ENCODE measurements at places on chromosomes 4 and X.

DNA sequence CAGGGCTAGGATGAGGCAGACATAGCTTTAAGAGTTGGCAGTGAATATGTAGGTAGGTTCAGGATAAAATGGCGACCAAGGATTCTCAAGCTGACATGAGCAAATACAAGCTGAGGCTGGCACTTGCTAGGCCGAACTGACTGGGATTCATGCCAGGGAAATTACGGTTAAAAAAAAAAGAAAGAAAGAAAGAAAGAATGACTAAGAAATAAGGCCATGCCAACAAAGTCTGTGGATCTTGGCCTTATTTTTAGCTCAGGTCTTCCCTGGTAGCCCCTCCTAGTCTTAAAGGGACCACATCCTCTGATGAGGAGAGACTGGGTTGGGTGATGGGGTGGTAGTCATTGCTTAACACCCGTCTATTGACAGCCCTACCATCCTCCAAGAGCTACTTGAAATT lies 64.4 kb upstream of the KLHL13 start:
- no peak for DNase-seq

DNA sequence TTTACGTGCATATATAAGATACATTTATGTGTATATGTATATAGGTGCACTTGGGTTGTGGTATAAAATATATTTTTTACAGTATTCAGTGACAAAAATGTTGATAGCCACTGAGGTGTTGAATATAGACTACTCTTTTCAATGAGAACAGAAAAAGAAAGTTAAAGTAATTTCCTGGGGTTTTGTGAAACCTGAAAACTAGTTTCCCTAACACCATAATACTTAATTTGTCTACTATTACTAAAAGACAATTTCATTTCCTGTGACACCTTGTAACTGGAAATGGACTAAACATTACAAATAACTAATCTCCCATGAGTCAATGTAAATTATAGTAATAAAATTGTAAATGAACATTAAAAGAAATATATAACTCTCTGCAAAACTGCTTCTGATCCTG lies 32.0 kb upstream of the MAP9 start:
- no peak for DNase-seq

DNA sequence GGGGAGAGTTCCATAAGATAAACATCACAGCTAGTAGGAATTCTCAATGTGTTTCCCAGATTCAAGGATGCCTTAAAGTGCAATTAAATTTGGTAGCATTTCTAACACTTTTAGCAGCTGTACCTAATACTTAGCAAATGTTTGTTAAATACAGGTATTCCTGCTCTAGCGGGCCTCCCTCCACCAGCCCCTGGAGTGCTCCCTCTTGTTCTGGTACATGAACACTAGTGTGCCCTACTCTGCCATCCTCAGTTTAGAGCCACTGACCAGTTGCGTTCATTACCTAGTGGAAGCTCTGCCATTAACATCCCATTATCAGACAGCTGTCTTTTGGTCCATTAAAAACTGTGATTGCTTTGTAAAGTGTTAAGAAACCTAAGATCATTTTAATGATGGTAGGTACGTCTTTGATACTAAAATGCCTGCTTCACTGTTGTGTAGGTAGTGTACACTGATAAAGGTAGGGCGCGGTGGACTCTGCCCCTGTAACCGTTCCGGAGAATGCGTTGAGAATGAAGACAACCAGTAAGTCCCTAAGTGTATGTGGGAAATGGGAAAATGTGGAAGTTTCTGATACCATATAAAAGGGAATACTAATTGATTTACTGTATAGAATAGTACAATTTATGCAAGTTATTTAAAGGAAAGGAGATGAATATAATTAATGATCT lies 21.7 kb downstream of the KIAA0232 start:
- no peak for DNase-seq

- no peak for DNase-seq
Measured at GRCh38 chr4:164876700-164877324, at the start of gene APELA. TSS of gene APELA (plus strand) at chr4:164877178. CDS start at chr4:164877332, 154 bp downstream.

GRCh38 chrX:129634541-129634940 lies 20.2 kb downstream of the APLN start:
- no peak for DNase-seq

DNA sequence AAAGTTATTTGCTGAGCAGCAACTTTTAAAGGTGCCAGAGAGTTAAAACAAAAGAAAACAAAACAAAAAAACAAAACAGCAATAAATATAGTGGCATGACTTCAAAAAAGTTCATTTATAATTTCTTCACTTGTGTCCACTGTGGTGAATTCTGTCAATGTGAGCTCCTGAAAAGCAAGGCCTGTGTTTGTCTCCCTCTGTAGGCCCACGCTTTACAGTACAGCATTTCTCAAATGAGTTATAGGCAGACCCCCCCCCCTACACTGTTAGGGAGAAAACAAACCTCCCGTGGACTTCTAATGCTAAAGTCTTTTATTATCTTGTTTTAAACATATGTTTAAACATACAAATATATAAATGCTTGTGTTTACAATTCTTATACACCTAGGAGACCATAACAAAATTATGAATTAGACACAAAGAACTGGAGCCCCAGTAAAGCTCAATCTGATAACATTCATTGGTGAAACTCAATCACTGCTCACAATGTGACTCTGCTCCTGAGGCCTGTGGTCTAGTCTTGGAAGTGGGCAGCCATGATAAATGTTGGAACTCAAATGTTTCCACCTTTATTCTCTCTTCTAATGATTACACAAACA lies 47.0 kb upstream of the SCOC start:
- peak; percentile 65 for DNase-seq

GRCh38 chr4:120855307-120856001 lies 67.1 kb downstream of the PRDM5 start:
- no peak for DNase-seq

DNA sequence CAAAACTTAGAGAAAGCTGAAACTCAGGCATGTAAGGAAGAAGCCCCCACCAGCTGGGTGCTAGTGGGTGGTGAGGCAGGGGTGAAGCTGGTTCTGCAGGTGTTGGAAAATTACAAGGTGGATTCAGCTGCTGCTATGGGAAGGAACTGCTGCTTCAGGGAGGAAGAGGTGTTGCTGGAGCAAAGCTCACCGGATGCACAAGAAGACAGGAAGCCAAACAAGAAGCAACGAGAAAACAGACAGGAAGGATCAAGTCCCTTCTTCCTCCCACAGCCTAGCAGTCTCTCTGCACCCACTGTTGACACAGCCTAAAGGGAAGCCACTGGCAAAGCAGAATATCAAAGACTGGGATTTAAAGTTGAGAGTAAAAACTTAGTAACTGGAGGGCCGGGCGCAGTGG lies 100.2 kb upstream of the JADE1 start:
- no peak for DNase-seq

DNA sequence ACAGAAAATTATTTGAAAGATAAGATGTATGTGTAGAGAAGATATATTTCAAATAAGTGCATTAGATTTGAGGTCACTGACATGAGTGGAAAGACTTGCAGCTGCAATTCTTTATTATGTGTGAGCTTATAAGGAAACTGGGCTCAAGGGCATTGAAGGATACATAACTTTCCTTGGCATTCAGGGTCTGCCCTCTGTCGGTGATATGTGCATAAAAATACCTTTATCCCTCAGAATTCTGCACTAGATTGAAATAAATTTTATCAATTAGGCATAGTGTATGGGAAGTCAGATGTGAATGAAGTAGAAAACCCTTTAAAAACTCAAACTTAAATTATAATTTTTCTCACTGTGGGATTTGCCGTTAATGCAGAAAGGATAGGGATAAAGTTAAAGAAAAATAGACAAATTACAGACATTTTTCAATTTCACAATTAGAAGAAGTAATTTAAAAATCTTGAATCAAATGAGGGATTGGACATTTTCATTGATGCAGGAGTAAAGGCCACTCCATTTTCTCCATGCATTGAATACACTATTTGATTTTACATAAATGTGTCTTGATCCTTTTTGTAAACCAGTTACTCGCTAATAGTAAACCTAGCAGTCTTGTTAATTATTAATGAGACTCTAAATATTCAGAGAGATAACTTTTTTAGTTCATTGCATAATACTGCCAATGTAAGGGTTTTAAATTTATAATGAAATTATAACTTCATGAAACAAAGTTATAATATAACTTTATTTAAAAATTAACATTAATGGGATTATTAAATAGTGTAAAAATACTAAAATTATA lies 21.0 kb upstream of the ETNPPL start:
- DNase-seq = no peak

DNA sequence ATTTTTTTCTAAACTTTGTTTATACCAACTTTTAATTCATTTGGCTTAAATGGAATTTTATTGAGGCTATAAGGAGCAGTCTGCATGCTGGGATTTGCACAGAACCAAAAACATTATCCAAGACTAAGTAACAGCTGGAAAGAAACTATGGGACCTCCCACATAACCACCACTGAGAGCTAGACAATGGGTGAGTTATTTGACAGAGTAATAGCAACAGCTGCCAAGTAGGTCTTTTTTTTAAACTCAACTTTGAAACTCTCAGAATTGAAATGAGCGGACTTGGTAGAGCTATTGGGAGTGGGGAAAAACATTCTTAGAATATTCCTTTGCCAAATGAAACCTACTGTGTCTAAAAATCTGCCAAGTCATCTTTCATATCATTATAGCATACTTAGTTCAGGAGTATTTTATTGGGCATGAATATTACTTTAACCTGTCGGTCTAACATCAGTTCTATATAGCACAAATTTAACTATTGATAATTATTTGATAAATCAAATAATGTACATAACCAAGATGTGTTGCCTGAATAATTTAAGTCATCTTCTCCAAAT lies 1428.0 kb downstream of the PCDH7 start:
- no peak for DNase-seq

DNA sequence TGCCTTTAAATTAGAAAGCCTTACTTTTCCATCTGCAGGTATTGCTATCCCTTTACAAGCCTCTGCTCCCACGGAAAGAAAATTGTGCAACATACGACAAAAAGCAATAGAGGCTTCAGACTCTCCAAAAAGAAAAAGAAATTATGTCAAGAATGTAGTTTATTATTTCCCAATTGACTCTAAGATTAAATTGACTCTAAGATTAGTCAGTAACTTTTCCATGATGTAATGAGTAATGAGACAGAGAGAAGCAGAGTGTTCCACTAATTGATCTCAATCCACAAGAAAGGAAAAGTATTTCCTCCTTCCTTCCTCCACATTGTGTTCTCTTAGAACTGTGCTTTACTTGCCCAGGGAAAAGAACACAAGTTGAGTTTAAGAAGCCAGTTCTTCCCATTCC lies 345.7 kb upstream of the HS3ST1 start:
- no peak for DNase-seq

- DNase-seq = no peak
Measured at GRCh38 chr4:22202246-22202974, 253.8 kb upstream of the KCNIP4 start.

- no peak for DNase-seq
Measured at GRCh38 chr4:40046311-40046980, 10.2 kb upstream of the N4BP2 start.

DNA sequence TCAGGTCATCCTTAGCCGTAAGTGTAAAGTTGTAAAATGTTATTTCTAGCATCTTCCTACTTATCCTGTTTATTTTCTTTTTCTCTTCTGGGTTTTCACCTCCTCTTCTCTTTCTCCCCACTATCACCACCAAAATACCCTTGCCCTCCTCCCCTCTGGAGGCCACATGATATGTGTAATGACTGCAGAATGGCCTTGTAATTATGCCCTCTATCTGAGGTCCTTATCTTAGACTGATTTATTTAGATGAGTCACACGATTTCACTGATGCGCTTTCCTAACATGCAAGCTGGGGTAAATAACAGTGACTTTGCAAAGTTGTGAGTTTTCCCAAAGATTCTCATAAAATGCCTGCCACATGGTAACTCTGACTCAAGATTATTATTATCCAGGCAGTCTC lies 231.8 kb upstream of the GPRIN3 start:
- no peak for DNase-seq

DNA sequence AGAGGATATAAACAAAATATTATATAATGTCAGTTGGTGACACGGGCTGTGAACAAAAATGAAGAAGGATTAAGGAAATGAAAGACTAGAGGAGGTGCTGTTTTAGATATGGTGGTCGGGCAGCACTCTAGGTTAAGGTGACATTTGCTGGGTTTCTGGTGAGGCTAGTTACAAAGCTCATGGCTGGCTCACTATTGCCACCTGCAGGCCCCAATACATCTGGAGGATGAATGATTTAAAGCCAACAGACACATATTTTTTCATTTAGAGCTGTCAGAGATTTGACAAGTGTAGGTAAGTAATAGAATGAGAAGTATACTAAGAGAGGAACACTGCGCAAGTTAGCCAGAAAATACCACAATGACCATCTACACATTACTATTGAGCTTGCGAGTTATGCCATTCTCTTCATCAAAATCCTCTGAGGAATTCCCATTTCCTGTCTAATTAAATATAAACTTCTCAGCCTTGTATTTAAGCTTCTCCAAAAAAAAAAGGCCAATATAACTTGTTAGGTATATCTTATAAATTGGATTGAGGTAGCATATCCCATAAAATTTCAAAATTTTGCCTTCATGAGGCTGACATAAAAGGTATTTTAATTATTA lies 6.4 kb upstream of the FGG start:
- DNase-seq = peak; percentile 68

DNA sequence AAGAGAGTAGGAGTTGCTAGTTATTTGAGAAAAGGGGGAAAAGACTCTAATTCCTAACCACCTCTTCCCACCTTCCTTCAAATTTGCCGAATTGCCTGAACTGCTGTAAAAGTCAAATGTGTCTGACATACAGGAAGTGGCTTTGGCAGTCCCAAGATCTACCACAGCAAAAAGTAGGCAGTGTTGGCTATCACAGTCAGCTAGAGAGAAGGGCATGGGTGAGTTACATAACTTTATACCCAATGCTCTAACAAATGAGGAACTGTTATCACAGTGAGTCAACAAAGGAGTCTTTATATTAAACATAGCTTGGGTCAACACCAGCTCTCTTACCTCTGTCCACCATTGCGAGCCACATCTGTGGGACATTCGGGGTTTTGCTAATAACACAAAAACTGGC lies 2.4 kb upstream of the MBNL3 start:
- DNase-seq = no peak

DNA sequence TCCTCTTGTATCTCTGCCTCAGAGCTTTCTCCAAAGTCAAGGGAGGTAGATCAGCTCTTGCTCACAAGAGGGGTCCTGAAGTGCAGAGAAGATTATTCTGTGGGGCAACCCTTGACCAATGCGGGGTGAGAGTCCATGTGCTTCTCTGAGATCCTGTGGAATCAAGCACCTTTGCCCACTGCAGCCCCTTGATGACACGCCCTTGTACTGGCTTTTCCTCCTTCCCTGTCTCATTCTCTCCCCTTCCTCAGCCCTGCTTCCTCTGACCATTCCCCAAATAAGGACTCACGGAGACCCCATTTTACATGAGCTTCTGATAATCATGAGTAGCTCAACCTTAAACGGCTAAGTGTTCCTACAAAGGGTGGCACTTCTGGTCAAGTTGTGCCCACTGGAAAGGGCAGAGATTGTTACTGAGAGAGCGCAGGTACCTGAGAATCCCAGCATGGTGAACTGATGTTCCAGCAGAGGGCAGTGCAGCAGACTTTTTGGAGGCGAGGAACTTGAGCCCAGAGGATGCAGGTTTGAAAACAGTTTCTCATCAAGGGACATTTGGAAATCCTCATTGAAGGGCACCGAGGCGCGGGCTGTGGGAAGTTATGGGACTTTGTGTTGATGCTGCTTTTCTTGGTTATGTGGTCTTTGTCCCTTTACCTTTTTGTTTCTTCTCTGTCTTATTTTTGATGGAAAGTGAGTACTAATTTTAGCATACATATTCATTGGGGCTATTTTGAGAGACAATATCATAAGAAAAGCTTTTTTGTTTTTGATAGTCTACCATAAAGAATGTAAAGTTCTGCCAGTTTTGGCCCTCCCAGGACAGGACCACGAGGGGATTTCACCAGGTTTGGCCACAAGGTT lies 201.3 kb downstream of the RBM46 start:
- DNase-seq = peak; percentile 71

GRCh38 chr4:140764785-140765392 lies 8.7 kb upstream of the TBC1D9 start:
- DNase-seq = no peak

Measured in D341Med (cell line).